AG04449 (cell line): ENCODE measurements at places on chromosomes 5 and 9.

DNA sequence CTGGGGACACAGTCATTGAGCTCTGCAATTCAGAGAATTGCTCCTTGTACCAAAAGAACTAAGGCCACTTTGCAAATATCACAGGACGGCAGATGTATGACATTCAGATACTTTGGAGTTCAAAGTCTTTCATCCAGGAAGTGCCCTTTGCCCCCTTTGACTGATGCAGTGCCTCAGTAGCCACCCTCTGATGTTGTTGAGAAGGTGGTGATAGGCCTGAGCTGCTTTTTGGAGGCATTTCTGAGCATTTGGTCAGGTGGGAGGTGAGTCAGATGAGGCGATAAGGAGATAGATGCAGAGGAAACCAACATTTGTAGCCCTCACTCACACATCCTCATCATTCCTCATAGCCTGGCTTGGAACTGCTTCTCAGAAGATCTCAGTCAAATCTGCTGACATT is 63.4 kb downstream of the ANGPTL2 start:
- no peak for DNase-seq

DNA sequence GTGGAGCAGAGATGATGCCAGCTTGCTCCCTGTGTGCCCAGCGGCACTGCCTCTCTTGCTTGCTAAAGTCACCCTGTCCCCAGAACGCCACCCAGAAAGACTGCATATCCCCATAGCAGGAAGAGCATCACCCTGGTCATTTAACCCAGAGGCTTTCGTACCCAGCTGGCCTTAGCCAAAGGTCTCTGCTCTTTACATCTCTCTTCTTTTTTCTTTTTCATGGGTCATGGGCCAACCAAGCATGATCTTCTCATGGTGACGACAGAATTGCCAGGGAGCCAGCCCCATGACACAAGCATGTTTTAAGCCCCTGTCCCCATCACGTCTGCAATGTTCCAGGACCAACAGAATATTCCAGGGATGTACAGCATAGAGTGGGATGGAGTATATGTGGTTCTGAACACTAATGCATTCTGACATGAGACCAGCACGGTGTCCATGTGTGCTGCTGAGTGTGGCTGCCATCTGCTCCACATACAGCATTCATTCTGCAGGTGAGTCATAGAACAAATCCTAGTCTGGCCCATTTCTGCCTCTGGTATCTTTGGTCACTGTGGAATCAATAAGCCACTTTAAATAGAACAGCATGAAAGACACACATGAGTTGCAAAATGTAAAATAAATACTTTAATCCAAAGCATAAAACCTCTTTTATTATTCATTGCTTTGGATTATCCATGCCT is 203.0 kb downstream of the MED10 start:
- DNase-seq = no peak

DNA sequence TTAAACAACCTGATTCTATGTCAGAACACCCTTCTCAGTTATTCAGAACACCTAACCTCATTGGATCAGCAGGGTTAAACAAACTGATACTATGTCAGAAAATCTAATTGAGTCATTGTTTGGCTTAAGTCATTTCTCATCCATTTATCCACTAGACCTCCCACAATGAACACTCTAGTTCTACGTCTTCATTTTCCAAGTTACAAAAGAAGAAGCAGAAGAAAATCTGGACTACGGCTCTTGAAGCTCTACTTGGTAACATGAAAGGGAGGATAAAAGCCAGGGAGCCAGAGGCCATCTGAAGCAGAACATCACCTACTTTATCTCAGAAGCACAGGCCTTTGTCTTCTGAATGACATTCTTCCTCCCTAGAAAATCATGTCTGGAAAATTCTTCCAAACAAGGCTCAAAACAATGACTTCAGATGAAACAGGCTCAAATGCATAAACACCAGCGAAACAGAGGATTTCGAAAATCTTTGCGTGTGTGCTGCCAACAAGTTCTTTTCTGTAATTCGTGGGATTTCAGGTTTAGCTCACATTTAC is 35.4 kb upstream of the TGFBI start:
- DNase-seq = no peak

DNA sequence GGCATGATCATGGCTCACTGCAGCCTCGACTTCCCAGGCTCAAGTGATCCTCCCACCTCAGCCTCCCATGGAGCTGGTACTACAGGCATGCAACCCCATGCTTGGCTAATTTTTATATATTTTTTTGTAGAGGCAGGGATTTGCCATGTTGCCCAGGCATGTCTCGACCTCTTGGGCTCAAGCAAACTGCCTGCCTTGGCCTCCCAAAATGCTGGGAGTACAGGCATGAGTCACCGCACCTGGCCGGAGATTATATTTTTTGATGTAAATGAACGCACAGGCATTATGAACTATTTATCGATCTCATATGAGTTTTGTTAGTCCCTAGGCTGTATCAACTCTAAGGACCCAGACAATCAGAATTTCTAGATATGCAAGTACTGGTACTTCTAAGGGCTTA is 25.5 kb upstream of the CEP120 start:
- no peak for DNase-seq

DNA sequence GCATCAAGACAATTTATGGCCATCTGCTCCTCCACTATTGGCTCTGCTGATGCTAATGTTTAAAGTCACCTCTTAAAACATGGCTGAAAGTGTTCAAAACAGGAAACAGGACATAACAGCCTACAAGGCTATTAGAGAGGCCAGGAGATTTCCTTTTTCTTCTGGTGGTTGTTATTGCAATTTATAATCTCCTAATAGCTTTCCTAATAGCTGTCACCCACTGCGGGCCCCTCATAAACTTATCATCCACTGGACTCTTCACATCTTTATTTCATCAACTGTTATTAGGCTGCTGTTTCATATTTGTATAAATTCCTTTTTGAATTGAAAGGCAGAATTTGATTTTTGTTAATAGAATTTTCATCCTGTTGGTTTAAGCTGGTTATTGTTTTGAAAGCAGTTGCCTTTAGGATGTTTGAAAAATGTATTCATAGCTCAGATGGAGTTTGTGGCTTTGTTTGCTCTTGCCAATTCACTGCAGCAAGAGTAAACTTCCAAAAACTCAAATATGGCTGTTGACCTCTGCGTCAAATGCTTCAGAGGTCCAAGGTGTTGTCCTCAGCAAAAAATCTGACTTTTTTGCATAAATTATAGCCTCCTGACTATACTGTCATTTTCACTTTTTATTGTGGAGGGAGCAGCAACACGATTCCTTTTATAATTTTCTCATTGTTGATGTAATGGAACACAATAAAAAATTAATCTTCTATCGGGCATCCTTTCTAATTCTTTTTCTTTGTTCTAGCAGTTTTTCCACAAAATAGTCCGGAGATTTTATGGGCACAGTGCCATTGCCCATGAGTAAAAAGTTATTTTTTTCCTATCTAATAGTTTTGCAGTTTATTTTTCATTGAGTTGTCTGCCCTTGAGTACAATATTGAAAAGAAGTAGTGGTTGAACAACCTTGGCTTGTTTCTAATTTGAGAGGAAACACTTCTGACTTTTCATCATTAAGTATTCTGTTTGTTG is 69.3 kb downstream of the MAT2B start:
- no peak for DNase-seq
